Renal cortical epithelial cell (primary cell): ENCODE measurements at places on chromosomes 12 and 14.

- DNase-seq: peak; percentile 61
Measured at GRCh38 chr14:22314183-22314820, 274.7 kb downstream of the DAD1 start.

GRCh38 chr14:33857650-33858049 lies 93.2 kb downstream of the EGLN3 start:
- DNase-seq: no peak

DNA sequence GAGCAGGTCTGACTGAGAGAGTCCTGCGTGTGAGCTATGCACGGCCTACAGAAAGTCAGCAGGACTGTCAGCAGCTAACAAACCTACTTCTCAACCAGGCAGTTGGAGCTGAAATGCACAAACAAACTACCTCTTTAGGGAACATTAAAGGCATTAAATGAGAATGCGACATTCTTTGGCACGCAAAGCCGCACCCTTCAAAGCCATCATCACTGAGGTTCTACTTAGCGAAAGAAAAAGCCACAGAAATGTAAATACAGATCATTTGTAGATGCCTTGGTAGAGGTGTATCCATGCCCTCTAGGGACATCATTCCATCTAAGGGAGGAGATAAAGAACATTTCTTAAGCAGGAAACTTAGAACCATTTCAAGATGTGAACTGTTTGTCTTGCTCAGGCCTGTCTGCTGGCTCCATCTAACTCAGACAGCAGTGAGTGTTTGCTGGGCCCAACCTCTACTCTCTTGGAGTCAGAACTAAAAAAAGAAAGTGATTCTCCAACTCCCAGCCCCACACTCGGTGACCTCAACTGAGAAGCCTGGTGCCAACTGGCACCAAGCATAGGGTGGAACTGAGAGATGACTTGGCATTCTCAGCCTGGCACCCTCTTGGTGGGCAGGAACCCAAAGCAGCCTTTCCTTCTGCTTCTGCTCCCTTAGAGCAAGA lies 63.5 kb upstream of the MBIP start:
- DNase-seq: no peak

DNA sequence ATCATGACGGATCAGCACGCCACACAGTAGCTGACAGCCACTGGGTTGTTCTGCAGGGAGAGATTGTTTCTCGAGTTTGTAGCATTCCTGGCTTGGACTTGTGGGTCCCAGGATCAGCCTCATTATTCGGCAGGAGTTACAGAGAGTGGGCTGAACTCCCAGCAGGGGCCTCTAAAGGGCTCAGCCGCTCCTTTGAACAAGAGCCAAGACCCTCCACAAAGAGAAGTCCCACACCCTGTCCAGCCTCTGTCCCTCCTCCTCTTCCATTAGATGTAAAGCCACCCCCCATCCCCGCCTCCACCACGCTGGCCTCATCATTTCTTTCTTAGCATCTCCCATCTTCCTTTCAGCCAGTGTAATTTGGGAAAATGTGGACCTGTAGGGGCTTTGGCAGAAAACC lies 96.7 kb upstream of the HSPB8 start:
- no peak for DNase-seq

DNA sequence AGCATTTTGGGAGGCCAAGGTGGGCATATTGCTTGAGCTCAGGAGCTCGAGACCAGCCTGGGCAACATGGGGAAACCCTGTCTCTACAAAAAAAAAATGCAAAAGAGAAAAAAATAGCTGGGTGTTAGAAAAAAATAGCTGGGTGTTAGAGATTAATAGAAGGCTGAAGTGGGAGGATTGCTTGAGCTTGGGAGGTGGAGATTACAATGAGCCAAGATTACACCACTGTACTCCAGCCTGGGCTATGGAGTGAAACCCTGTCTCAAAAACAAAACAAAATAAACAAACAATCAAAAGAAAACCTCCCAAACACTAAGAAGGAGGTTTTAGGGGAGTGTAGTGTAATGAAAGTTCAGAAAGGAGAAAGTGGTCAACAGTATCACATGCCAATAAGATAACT lies 202.1 kb downstream of the FLRT2 start:
- no peak for DNase-seq

DNA sequence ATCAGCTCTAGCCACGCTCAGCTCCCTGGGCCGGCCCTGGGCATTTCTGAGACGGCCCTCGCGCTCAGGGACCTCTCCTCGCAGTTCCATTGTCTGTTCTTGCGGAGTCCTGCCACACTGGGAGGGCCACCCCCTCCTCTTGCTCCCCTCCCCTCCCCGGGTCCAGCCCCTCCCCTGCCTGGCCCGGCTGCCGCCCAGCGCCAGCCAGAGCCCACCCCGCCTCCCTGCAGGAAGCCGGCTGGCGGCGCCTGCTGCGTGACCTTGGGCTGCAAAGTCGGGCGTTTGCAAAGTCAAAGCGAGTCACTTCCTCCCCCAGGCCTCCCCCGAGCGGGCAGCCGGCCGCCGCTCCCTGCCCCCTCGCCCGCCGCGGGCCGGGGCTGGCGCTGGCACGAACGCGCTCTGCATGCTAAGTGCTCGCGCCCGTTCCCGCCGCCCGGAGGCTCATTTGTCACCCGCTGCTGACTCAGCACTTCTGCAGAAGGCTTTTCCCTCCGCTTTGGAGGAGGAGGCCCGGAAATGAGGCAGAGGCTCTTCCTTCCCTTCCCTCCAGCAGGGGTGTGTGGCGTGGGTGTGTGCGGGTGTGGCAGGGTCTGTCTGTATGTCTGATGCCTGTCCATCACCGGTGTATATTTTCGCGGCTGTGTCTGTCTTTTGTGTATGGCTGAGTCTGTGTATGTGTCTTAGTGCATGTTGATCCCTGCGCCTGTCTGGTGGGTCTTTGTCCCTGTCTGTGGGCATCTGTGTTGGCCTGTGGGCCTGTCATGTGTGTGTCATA lies 72.0 kb downstream of the IRF2BPL start:
- peak; percentile 86 for DNase-seq

GRCh38 chr14:65810322-65810721 lies 397.8 kb downstream of the FUT8 start:
- peak; percentile 33 for DNase-seq

GRCh38 chr14:36579573-36580140 lies 2.8 kb downstream of the NKX2-8 start:
- no peak for DNase-seq

- no peak for DNase-seq
Measured at GRCh38 chr14:93733231-93733630, 55.1 kb downstream of the PRIMA1 start.

DNA sequence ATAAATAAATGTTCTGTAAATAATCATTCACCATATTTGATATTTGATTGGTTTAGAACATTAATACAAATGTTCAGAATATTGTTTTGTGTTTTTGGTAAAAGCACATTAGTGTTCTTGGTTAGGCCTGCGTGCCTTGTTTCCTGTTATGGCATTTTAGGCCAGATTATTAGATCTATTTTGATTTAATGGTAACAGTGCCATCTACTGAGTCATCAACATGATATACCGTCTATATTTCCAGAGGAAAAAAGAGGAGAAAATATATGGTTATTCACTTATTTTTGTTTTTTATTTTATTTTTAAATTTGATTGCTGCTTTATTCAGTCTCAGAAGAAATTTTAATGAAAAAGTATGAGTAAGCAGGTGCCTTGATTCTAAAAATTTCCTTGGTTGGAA lies 60.3 kb downstream of the GPHN start:
- DNase-seq: no peak

- no peak for DNase-seq
Measured at GRCh38 chr12:14643251-14643650, 53.1 kb downstream of the GUCY2C start.

DNA sequence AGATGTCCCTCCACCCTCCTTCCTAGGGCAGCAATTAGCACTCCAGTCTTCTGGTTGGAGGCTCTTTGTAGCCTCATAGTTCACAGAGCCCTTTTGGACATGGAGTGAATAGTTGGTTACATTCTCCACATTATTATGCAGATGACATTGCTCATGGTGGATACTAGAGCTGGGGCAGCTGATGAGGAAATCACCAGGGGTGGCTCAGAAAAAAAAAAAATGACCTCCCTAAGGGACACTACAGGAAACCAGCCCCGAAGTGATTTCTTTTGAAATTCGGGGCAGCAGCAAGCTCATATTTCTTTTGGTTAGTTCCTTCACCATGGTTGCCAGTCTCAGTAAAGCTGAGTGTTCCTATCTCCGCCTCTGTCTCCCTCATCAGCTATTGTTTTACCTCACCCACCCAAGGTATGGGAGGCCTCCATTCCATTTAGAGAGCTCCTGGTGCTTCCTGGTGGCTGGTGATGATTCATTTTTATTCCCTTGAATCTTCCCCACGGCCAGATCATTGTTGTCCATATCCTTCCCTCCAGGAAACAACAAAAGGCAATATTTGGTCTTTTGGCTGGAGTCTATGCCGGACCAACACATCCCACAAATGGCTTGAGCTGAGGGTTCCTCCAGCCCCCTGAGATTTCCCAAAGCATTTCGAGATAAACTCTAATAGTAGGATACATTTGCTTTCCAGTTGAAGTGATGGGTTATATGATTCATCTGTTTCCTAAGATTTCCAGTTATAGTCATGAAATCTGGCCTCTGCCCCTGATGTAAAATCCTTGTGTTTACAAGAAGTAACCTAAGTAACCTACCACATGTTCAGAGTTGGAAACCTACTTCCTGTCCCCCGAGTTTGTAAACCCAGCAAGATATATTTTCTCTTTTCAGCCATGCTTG lies 56.2 kb upstream of the NID2 start:
- DNase-seq: peak; percentile 72

DNA sequence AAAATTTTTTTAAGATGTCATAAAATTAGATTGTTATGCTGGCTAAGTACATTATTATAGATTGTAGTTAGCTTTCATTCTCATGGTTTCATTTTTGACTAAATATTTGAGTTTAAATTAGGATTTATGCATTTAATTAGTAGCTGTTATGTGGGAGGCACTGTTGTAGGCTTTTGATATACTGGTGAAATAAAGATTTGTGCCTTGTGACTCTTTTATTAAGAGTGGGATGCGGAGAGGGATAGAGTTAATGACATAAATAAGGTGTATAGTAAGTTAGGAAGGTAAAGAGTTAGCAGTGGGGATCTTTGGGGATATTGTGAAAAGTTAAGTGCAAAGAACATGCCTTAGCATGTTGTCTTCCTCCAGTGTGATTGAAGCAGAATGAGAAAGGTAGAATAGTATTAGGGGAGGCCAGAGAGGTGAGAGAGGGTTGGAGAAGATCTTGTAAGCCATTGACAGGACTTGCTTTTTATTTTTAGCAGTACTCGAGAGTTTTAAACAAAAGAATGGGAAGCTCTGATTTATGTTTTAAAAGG lies 8.8 kb downstream of the ARHGAP5 start:
- DNase-seq: no peak

GRCh38 chr14:54567639-54568561 lies 972 bp downstream of the SAMD4A start:
- peak; percentile 80 for DNase-seq

- no peak for DNase-seq
Measured at GRCh38 chr12:97542666-97543280, 80.2 kb downstream of the RMST start.

DNA sequence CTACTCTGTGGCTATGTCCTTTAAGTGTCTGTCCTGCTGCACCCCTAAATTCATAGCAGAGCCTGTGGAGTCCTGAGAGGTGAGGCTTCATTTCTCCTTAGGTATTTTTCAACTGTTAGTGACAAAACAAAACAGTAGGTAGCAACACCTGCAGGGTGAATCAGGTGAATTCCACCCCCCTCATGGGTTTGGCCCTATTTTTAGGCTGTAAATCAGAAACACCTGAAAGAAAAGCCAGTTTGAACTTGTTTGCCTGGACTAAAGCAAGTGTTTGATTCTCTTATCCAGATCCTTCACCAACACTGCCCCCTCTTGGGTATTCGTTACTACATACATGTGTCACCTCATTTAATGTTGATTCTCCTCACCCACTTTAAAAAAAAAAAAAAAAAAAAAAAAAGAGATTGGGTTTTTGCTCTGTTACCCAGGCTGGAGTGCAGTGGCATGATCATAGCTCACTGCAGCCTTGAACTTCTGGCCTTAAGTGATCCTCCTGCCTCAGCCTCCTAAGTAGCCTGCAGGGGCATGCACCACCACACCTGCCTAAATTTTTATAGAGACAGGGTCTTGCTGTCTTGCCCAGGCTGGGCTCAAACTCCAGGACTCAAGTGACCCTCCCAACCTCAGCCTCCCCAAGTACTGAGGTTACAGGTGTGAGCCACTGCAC lies 10.3 kb downstream of the TBPL2 start:
- peak; percentile 87 for DNase-seq

GRCh38 chr12:104662908-104663307 lies 206.2 kb downstream of the CHST11 start:
- DNase-seq: no peak

DNA sequence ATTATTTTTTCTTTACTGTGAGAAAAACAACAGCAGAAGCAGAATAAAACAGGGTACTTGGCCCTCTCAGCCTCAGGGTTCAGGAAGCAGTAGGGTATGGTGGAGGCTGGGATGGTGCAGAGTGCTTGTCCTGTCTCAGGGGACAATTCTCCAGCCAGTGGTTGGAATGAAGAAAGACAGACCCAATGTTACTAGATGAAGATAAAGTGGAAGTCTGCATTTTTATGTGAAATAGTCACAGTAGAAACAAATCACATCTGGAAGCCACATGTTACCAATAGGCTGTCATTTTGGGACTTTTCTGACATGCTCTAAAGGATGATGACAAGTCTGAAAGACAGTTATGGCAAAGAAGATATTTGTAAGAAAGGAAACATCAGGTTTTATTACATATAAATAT lies 32.3 kb downstream of the PROX2 start:
- no peak for DNase-seq

- no peak for DNase-seq
Measured at GRCh38 chr12:59365133-59365532, 230.7 kb upstream of the SLC16A7 start.

GRCh38 chr14:43765474-43765873 lies 741.6 kb downstream of the FSCB start:
- no peak for DNase-seq

GRCh38 chr14:94009767-94010166 lies 12.7 kb downstream of the CCDC197 start:
- peak; percentile 91 for DNase-seq

- no peak for DNase-seq
Measured at GRCh38 chr12:105928436-105928835, 210.3 kb downstream of the NUAK1 start.

DNA sequence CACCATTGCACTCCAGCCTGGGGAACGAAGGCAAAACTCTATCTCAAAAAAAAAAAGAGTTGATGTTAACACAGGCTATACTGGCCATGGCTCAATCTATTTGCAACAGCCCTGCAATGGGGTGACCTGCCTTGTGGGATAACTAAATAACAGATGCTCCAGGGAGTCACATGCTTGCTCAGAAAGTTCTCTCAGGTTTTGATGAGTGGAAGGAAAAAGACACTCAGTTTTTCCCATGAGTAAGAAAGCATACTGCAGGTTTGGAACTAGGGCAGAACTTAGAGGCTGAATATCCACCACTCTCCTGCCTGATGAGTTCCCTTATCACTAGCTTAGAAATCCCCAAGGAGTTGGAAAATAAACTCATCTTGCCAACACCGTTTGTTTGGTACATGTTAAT lies 16.9 kb downstream of the WSB2 start:
- DNase-seq: no peak
